ENCODE measurements at places on chromosomes 12 and 14. TPM values are rescaled to one million over a fixed set of nuclear protein-coding genes. Genes with fewer than 3 reads are reported as not detected.

DNA sequence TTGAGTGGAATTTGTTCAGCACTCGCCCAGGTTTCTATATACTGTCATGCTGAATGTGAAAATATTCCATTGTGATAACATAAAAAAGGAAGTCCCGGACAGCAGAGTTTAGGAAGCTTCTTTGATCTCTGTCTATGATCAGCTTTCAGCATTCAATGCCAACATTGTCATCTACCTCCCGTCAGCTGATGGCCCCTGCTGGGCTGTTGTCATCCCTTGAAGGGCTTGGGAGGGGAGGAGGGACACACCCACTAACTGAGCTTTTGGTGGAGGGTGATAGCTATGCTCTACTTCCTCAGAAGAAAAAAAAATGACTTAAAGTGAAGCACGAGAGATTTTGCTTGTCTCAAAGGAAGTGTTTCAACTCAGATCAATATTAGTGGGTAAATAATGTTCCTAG lies 4.7 kb upstream of the KRT77 start:
- DNase-seq, result no peak

- DNase-seq, result no peak
Measured at GRCh38 chr14:30869551-30870155, 4.7 kb upstream of the COCH start.

DNA sequence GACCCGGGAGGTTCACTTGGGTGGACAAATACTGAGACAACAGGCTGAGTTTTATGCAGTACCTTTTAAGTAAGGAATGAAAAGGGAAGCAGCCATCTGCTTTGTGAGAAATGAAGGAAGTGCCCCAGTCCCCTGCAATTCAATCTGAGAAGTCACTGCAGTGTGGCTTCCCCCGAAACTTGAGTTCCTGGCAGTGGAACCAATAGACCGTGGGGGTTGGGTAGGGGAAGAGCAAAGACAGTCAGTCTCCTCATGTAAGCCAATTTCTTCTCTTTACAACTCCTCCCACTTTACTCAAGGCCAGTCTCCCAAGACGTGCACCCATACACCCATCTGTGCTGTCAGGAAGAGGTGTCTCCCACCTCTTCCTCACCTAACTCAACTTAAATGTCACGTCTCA lies 206.5 kb downstream of the BCAT1 start:
- no peak for DNase-seq

DNA sequence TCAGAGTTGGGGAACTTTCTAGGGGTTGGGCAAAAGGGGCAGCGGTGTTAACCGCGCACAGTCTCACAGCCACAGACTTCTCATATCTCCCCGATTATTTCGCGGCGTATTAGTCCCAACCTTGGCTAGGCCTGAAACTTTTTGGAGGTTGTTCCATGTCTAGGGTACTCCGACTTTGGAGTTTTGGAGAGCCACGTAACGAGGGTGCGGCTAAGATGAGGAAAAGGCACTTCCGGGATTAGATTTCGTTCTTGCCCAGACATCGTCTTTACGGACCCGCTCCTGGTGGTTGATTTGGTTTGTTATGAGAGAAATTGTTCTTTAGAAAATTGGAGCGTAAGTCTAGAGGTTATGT lies 513 bp downstream of the CCNK start:
- DNase-seq, result no peak

GRCh38 chr12:79299447-79300198 lies 391.1 kb downstream of the PAWR start:
- no peak for DNase-seq

GRCh38 chr12:71756054-71756690 lies 1.5 kb downstream of the RAB21 start:
- no peak for DNase-seq

- no peak for DNase-seq
Measured at GRCh38 chr14:52318062-52318461, 4.0 kb downstream of the PTGER2 start.

DNA sequence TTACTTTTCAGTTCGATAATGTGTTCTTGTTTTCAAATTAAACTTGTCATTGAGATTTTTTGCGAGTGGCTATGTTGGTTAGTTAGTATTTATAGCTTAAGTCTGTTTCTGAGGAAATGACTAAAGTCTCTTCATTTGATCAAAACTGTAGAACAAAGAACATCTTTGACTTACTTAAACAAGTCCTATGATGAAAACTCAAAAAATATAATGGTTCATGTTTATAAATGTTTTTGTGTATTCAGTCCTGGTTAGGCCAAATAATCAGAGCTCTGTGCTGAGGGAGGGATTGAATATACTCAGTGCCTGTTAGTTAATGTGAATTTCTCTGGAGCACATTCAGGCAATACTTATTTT lies 51.7 kb downstream of the PPFIBP1 start:
- DNase-seq, result no peak

GRCh38 chr12:100186071-100186470 lies 14.5 kb upstream of the ACTR6 start:
- no peak for DNase-seq

DNA sequence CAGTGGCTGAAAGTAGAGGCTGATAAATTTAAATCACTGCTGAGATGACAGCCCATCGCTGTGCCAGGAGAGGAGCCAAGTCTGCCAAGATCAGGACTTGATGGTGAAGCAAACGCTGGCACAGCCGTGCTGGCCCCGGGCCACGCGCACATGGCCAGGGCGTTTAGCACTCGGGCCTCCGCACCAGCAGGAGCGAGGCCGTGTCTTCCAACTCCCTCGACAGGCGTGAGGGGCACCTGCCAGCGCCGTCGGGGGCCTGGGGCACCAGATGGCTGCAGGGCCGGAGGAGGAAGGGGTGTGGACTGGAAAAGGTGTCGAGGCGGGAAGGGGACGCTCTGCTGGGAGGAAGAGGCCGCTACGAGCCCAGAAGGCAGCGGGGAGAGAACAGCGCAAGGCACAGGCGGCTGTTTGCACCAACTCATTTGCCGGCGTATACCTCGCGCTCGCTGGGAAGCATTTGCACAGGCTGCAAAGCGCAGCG lies 29.5 kb downstream of the RIMBP2 start:
- DNase-seq, result no peak

DNA sequence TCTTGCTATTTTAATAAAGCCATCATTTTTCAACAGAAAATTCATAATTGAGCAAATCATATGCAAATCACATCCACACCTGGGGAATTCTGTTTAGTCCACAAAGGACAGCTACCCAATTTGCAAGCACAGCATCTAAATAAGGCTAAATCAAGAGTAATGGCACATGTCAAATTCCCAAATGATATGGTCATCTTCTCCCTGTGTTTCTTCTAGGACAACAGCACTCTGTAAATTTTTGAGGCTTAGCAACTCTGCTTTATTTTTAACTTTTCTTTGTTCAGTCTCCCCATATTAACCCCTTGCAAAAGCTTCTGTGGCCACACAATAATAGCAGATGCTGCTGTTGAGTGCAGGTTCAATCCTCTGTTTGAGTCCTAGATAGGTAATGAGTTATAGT lies 155.6 kb upstream of the DAAM1 start:
- DNase-seq, result no peak

- DNase-seq, result no peak
Measured at GRCh38 chr12:113990250-113991223, 24.4 kb upstream of the RBM19 start.

DNA sequence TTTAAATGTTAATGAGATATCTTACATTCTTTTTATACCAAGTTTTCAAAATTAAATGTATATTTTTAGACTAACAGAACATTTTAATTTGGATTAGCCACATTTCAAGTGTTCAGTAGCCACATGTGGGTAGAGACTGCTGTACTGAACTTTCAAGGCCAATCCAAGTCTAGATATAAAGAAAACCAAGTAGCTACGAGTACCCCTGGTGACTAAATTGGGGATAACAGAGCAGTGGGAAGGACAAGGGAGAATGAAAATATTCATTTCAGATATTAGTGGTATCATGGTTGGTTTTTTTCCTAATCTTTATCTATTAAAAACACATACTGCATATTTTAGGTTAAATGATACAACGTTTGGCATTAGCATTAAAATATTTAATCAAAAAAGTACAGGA lies 69.4 kb upstream of the RHOJ start:
- no peak for DNase-seq

DNA sequence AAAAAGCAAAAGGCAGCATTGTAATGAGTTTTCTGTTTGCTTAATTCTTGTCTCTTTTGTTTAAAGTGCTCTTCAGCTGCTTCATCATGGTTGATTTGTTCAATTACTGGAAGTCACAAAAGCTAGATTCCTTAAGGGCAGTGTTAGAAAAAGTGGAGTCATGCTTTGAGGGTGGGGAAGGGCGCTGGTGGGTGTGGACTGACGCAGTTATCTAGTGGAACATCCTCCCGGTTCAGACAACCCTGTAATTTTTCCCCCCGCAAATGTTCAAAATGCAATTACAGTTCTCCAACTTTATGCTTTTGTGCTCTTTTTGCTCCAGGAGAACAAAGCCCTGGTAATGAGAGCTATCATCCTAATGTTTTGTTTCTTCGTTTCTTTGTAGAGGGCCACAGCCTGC lies 2.1 kb downstream of the AKAP6 start:
- no peak for DNase-seq

DNA sequence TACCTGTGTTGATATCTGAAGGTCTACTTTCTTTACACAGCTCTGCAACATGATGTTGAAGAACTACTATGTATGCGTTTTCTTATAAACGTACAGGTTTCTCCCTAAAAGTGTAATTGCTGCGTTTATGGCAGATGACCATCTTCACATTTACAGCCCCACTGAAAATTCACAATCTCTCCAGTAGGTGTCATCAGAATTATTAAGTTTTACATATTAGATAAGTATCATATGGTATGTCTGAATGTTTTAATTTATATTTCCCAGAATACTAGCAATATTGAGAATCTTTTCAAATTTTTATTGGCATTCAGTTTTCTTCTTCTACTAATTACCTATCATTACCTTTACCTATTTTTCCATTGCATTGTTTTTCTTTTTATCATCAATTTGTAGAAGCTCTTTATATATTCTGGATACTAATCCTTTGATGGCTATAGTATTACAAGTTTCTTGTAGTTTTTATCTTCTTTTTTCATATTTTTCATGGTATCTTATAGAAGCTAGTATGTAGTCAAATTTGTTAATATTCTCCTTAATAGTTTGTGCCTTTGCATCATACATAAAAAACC lies 123.5 kb downstream of the CAPZA3 start:
- no peak for DNase-seq

- no peak for DNase-seq
Measured at GRCh38 chr12:102824218-102824835, 92.7 kb downstream of the PAH start.

- no peak for DNase-seq
Measured at GRCh38 chr12:102095677-102096263, 24.1 kb downstream of the NUP37 start.

GRCh38 chr12:131815131-131815530 lies 13.1 kb upstream of the MMP17 start:
- no peak for DNase-seq

- no peak for DNase-seq
Measured at GRCh38 chr12:20274008-20274407, 94.3 kb upstream of the PDE3A start.

The SOAT2 gene
- not detected for total RNA-seq

The SIX4 gene
- total RNA-seq, result 17.3 TPM

The FAM186B gene
- 0.13 TPM for total RNA-seq

The NPAS3 gene
- total RNA-seq, result 0.23 TPM

The ESRRB gene
- not detected for total RNA-seq

The CLEC1A gene
- 0.41 TPM for total RNA-seq

All from Panc1 (cell line).